ENCODE measurements at places on chromosomes 1 and 21.

DNA sequence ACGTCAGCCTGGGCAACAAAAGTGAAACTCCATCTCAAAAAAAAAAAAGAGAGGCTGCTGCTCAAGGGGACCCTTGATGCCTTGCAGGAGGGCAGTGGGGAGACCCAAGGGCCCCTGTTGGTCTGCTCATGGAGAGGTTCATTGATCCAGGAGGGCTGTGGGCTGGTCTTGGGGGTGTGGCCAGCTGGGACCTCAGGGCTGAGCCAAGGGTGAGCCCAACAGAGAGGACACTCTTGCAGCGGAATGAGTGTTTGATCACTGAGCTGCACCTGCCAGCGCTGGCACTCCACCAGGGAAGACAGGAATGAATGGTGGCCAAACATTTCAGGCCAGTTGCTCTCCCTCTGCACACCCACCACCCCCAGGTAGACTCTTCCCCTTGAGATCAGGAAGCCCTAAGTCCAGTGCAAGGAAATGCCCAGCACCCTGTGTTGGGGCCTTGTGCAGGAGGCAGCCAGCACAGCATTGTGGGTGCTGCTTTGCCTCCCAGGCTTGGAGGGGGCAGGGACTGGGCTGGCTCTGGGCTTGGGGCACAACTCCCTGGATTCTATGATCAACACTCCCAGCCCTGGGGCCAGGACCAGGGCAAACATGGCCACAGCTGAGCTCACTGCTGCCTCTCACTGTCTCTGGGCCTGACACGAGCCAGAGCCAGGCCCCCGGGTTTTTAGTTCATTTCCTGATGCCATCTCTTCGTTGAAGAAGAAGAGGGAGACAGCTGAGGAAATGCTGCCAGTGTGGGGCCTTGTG lies 50.7 kb downstream of the IRF2BP2 start:
- DNase-seq = no peak

DNA sequence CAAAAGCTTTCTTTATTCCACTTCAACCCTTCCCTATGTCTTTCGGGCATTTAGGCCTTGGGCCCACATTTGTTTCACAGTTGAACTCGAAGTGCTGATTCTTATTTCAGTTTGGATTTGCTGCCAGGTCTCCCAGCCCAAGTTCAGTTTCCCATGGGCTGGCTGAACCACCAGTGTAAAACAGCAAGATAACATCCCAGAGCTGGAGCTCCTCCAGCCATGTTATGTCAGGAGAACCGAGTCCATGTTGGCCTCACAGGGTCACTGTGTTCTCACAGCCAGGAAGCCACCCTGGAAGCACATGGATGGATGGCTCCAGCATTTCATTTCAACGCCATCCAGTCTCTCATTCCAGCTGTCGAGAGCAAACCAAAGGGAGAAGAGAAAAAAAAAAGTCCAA lies 45.2 kb upstream of the RXRG start:
- DNase-seq = no peak

DNA sequence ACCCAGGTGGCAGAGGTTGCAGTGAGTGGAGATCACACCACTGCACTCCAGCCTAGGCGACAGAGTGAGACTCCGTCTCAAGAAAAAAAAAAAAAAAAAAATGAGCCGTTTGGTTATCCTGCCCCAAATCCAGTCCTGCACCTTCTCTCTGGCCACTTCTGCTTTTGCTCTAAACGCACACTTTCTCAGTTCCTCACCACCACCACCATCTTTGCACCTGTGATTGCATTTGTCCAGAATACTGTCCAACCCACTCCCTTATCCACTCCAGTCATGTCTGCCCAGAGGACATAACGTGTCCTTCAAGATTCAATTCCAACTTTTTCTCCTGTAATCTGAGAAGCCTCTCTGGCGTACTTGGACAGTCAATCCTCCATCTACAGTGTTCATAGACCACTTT lies 2.2 kb upstream of the NEK2 start:
- DNase-seq = no peak

GRCh38 chr21:43805275-43805800 lies 16.0 kb downstream of the RRP1 start:
- peak; percentile 92 for DNase-seq

DNA sequence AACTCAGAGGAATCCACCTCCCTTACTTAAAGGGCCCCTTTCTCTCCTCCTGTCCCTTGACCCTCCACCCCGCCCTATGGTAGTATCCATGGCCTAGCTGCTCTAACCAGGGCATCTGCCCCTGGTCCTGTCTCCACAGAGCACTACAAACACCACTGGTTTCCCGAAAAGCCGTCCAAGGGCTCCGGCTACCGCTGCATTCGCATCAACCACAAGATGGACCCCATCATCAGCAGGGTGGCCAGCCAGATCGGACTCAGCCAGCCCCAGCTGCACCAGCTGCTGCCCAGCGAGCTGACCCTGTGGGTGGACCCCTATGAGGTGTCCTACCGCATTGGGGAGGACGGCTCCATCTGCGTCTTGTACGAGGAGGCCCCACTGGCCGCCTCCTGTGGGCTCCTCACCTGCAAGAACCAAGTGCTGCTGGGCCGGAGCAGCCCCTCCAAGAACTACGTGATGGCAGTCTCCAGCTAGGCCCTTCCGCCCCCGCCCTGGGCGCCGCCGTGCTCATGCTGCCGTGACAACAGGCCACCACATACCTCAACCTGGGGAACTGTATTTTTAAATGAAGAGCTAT lies 1.7 kb downstream of the BTG2 start:
- DNase-seq = peak; percentile 16

DNA sequence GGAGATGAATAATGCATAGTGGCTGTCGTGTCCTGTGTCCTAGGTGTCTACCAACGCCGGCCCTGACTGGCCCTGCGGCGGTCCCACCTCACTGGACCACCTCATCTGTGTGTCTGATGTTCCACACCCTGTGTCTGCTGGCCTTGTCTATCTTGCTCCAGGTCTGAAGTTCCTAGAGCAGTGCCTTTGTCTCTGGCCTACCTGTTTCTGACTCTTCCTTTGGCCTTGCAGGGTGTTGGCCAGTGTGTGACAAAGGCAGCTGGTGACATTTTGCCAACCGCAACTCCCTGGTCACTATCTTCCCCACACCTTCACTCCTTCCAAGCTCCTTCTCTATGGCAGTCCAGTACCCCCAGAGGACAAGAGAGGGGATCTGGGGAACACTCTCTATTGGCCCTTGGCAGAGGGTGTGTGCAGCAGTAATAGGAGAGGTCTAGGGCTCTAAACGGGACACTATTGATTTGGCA lies 1.4 kb upstream of the AHDC1 start:
- DNase-seq = no peak

Measured in suppressor macrophage treated with lipopolysaccharide for 4 hours (primary cell).